Stimulated activated CD4-positive, alpha-beta T cell treated with anti-CD3 and anti-CD28 coated beads, Interleukin-12 subunit alpha, Interleukin-12 subunit beta, amount 100 ng/mL, for 24 hours (primary cell): ENCODE measurements at places on chromosomes 12 and 14.
A peak's percentile ranks its signal among the peaks of the same experiment; 100 is the strongest.

DNA sequence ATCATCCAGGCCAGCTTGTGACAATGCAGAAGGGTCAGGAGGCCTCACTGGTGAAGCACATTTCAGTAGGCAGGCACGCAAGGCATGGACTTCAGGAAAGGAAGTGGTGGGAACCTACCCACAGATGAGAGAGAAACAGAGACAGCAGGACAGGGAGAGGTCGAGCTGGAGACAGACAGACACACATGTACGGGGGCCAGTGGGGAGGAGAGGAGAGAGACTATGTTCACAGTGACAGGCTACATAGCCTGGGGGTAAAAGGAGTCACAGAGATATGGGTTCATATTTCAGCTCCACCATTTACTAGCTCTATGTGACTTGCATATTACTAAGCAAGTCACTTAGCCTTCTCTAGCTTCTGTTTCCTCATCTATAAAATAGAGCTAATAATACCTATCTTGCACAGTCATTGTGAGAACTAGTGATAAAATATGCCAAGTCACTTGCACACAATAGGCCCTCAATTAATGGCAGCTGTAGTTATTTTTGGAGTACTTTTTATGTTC lies 91.1 kb upstream of the FUT8 start:
- DNase-seq: no peak

GRCh38 chr14:103341250-103342129 lies 7.5 kb downstream of the EIF5 start:
- no peak for DNase-seq

- DNase-seq: no peak
Measured at GRCh38 chr12:5977556-5977955, 32.5 kb upstream of the ANO2 start.

GRCh38 chr14:58637391-58638230 lies at the start of gene DACT1:
Gene DACT1, plus strand, starts transcription at chr14:58637962. Its CDS starts 241 bp downstream, at chr14:58638203.
- DNase-seq: peak; percentile 55

GRCh38 chr12:131832321-131833231 lies 4.4 kb downstream of the MMP17 start:
- no peak for DNase-seq
